HS-27A (cell line): ENCODE measurements at places on chromosomes 1 and 21.

DNA sequence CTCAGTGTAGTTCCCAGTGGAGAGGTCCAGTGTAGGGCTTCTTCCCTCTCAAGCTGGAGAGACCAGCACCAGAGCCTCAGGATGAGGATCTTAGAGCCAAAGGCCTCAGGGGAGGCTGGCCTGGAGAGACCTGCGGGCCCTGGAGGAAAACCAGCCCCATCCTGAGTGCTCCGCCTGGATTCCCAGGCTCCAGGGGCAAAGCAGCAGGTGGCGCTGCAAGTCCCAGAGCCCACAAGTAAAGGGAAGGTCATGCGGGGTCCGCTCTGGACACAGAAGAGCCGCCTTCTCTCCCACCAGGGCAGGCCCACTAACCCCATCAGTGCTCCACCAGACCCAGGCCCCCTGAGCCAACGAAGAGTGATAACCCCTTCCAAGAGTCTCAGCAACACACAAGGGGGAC, 22.7 kb downstream of the PGBD5 start:
- DNase-seq = no peak

DNA sequence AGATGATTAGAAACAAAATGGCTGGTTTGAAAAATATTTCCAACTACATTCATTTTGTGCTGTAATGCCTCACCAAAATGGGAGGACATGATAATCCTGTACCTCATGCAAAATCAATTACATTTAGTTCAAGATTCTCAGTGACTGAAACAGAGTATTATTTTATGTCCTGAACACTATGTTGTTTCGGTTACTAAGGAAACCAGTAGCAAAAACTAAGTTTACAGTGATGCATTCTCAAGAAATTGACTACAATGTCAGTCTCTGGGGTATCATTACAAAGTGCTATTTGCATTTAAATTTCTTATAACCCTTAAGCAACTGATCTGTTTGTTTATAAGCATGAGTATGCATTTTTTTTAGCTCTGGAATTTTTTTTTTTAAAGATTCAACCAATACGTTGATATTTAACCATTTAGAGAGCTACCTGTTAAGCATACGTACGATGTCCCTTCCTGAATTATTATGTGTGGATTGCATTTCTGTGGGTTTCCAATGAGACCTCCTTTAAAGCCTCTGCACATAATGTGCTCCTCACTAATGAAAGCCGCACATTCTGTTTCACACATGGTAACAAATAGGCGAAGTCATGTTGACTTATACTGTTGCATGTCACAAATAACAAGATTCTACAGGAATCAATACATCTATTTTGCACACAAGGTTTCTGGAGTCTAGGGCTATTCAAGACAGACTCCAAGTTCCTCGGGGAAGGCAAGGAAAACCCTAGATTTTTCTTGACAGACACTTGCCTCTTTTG, 1035.7 kb downstream of the ADGRL2 start:
- no peak for DNase-seq

DNA sequence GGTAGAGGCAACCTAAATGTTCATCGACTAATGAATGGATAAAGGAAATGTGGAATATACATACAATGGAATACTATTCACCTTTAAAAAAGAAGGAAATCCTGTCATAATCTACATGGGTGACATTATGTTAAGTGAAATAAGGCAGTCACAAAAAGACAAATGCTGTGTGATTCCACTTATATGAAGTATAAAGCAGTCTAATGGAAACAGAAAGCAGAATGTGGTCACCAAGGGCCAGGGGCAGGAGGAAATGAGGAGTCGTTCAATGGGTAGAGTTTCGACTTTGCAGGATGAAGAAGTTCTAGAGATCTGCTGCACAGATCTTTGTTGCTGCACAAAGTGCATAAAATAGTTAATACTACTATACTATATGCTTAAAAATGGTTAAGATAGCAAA, 7.8 kb downstream of the DIPK1A start:
- DNase-seq = no peak

- peak; percentile 79 for DNase-seq
These were observed 2.8 kb upstream of the PHLDA3 start for GRCh38 chr1:201471772-201472171.

- DNase-seq = no peak
These were observed 1.1 kb downstream of the OBSCN start for GRCh38 chr1:228208831-228209551.

DNA sequence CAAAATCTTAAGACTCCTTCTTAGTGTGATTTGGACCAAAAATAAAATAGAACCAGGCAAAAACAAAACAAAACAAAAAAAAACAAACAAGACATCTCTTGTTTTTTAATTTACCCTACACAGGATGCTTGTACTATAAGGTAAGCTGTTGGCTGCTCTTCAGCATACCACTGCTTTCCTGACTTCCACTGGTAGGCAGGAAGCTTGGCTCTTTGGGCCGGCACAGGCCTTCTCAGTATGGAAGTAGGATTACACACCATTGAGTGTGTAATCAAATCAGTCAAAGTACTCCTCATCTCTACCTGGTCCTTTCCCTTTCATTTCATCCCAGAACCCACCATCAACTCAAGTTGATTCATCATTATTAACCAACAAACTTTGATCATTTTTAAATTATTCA, 61.9 kb upstream of the RGS1 start:
- DNase-seq = no peak

DNA sequence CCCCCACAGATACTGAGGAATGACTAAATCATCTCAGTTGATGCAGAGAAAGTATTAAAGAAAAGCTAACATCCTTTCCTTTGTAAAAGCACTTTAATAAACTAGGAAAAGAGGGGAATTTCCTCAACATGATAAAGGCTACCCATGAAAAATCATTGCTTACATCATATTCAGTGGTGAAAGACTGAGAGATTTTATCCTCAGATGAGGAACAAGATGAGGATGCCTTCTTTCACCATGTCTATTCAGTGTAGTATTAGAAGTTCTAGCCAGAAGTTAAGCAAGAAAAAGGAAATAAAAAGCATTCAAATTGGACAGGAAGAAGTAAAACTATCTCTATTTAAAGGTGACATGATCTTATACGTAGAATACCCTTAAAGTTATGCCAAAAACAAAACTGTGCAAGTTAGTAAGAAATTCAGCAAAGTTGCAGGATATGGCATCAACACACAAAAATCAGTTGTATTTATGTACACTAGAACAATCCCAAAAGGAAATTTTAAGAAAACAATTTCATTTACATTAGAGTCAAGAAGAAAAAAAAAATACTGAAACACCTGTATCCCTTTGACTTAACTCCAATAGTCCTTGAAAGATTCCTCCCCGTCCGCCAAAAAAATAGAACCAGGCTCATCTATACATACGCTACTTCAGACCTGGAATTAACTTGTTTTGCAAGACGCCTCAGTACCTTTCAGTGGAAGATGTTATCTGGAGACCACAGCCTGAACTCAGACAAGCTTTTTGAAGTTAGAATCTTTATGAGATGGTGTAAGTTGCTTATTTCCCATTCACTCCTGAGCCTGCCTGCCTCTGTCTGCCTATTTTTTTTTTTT, 17.5 kb downstream of the ZMYM4 start:
- DNase-seq = no peak

GRCh38 chr21:17554679-17555465, 42.0 kb downstream of the CXADR start:
- DNase-seq = no peak

GRCh38 chr1:33384040-33384812, 46.7 kb downstream of the PHC2 start:
- DNase-seq = peak; percentile 49

GRCh38 chr1:15472587-15472986, 3.3 kb upstream of the CELA2B start:
- no peak for DNase-seq

GRCh38 chr21:36481639-36482038, 1.7 kb upstream of the CLDN14 start:
- no peak for DNase-seq

GRCh38 chr1:158613764-158614163, 8.7 kb downstream of the OR10Z1 start:
- DNase-seq = no peak

GRCh38 chr1:44293761-44294315, 61.2 kb downstream of the ERI3 start:
- DNase-seq = no peak

DNA sequence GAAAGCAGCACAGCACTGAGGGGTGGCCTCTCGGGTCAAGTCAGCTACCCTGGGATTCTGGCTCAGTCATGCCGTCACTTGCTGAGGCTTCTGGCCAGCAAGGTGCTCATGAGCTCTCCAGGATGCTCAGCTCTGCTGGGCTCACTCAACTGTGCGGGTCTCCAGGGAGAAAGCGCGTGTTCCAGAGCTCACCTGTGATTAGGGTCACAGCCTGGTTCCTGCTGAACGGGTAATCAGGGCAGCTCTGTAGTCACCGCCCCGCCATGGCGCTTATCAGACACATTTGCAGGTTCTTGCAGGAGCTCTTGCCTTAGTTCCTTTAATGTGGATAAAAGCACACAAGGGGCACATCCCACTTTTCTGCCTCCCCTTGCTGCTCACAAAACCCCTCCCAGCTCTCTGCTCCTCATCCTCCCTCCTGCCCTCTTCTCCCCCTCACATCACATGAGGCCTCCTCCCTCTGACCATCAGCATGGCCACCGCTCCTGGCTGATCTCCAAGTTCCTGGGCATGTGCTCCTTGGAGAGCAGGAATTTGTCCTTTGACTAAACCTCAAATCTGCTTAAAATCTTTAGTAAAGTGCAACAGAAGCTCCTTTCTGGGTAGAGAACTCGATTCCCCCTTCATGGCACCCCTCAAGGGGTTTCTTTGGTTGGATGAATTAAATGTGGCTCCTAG, 2.0 kb downstream of the PCP4 start:
- DNase-seq = no peak

DNA sequence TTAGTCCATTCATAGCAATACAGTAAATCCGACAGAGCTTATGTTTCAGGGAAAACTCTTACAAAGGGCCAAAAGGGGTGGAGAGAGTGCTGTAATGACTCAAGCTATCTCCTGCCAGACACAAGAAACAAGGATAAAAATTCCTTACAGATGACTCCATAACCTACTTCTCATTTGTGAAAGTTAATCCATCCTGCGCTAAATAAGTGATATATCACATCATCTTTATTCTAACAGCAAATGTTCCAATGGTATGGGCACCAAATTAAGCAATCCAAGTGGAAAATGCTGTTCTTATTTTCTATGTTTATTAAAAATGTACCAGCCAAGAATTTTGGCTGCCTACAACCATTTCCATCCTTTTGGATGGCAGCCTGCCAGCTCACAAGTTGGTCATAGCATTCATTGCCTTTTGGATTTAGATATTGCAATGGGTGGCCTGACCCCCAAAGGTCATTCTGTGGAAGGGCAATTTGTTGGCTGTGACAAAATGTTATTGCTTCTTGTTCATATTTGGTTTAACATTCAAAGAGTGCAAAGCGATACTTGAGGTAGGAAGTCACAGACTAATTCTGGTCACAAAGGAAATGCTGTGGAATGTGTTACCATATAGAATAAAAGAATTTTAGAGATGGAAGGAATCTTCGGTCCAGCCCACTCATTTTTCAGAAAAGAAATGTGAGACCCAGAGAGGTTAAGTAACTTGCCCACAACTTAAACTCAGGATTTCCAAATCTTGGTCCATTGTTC, 2.8 kb upstream of the ENAH start:
- DNase-seq = peak; percentile 88

- DNase-seq = no peak
These were observed 17.7 kb downstream of the OR2C3 start for GRCh38 chr1:247518613-247518891.

GRCh38 chr1:62144238-62144831, 50.3 kb upstream of the L1TD1 start:
- DNase-seq = no peak

- DNase-seq = no peak
These were observed 79.1 kb upstream of the PGD start for GRCh38 chr1:10319750-10320149.

DNA sequence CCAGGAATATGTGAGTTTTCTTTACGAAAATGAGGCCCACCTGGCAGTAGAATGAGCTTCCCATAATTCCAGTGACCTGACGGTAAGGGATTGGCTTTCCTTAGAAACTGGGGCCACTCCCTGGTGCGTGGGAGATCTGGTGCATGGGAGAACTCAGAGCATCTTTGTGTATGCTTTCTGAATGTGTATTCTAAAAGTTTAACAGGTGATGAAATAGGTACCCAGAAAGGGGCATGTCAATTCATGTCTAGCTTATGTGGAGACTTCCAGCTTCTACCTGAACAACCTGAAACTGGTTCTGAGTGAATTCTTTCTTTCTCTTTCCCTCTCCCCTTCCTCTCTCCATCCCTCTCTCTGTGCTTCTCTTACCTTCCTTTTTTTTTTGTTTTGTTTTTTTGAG, 15.2 kb upstream of the FCRLA start:
- DNase-seq = no peak

- no peak for DNase-seq
These were observed 88.5 kb downstream of the TTLL7 start for GRCh38 chr1:83910461-83910860.

DNA sequence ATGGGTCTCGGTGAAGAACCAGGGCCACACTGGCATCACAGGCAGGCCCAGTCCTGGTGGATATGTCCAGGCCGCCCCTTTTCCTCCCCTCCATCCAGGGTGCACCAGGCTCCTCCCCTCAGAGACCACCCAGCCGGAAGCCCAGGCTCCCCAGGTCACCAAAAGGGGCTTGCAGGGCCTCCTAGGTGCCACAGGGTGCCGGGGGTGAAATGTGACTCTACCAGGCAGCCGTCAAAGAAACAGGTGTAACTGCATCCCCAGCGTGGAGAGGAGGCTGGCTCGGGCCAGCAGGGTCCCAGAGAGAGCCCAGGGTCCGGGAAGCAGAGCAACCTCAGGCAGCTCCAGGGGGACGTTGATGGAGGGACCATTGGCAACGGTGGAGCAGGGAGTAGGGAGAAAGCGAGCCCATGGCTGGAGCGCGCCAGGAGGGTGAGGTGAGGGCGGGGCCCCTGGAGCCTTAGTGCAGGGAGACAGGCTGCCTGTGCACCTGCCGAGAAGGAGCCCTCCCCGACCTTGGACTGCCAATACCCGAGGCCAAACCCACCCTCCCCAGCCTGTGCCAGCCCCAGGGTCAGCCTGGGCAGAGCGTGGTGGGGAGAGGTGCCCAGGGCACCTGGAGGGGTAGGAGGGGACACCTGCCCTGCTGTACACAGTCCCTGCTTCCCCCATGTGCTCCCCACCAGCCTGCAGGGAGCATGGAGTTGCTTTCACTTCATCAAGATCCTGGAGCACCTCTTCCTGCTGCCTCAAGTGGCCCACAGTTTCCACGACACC, 48.3 kb upstream of the POFUT2 start:
- DNase-seq = no peak

- DNase-seq = no peak
These were observed 98.1 kb downstream of the LHX9 start for GRCh38 chr1:198015309-198015708.
